Left hindlimb (tissue), 1 donor: ENCODE measurements at places on chromosomes 2 and 18.

- DNase-seq: no peak
These were observed 1075.3 kb downstream of the LRP1B start for GRCh38 chr2:141055531-141055930.

GRCh38 chr2:234680688-234681619 is 184.1 kb upstream of the ARL4C start:
- DNase-seq: no peak

GRCh38 chr18:12318334-12318697 is 10.3 kb downstream of the TUBB6 start:
- no peak for DNase-seq

GRCh38 chr2:63866009-63866709 is 24.5 kb downstream of the UGP2 start:
- no peak for DNase-seq

DNA sequence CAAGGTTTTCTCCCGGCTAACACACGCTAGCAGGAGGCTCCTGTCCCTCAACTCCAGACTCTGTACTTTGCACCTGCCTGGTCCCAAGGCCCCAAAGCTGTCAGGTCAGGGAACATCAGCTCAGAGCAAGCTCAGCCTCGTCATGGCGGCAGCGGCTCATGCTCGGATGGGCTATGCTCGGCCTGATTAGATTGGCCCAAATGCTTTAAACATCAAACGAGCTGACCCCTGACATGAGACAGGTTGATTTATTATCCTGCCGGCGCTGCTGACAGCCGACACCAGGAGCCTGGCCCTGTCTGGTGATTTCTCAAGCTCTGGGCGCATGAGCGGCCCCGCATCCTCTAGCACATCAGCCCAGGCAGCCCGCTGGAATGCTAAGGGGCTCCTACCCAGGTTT is 436.4 kb downstream of the EIPR1 start:
- DNase-seq: no peak
